Activated naive CD8-positive, alpha-beta T cell treated with anti-CD3 and anti-CD28 coated beads for 36 hours (primary cell): ENCODE measurements at places on chromosomes 16 and 17. TPM values are rescaled to one million over a fixed set of nuclear protein-coding genes. Genes with fewer than 3 reads are reported as not detected.
A peak's percentile ranks its signal among the peaks of the same experiment; 100 is the strongest.

ANKRD40 gene
- total RNA-seq = 39.5 TPM

GRCh38 chr17:52297230-52298010, 138.9 kb upstream of the CA10 start:
- no peak for DNase-seq

SBK1 gene
- 8.5 TPM for total RNA-seq

CCL14 gene
- not detected for total RNA-seq

KRTAP4-5 gene
- not detected for total RNA-seq

GRCh38 chr17:35046740-35047283, 16.7 kb downstream of the RFFL start:
- DNase-seq = peak; percentile 65

GRCh38 chr16:10182222-10183053, at the start of gene GRIN2A:
Gene GRIN2A, minus strand, starts transcription at chr16:10182428. Its CDS starts 2,017 bp downstream, at chr16:10180411.
- DNase-seq = no peak

- DNase-seq = peak; percentile 23
Observed at GRCh38 chr16:2090777-2091546, 43.2 kb downstream of the TSC2 start.

DNA sequence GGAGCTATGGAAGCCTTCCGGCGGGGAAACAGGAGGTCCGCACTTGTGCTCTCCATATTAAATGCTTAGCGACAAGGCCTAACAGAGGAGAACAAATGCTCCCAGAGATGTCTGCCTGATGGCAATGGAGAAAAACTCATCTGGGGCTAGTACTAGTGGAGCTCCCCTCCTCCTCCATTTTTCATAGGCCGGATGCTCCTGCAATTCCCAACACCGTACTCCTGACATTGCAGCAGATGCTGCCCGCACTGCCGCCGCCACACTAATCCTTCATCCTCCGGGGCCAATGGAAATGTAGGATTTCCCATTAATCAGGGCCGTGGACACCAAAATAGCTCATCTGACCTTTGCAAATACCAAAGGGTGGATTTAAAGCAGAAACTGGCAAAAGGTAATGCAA, 27.5 kb downstream of the TOM1L2 start:
- no peak for DNase-seq

EVPLL gene
- 0.39 TPM for total RNA-seq

HCFC1R1 gene
- 23.4 TPM for total RNA-seq

DNA sequence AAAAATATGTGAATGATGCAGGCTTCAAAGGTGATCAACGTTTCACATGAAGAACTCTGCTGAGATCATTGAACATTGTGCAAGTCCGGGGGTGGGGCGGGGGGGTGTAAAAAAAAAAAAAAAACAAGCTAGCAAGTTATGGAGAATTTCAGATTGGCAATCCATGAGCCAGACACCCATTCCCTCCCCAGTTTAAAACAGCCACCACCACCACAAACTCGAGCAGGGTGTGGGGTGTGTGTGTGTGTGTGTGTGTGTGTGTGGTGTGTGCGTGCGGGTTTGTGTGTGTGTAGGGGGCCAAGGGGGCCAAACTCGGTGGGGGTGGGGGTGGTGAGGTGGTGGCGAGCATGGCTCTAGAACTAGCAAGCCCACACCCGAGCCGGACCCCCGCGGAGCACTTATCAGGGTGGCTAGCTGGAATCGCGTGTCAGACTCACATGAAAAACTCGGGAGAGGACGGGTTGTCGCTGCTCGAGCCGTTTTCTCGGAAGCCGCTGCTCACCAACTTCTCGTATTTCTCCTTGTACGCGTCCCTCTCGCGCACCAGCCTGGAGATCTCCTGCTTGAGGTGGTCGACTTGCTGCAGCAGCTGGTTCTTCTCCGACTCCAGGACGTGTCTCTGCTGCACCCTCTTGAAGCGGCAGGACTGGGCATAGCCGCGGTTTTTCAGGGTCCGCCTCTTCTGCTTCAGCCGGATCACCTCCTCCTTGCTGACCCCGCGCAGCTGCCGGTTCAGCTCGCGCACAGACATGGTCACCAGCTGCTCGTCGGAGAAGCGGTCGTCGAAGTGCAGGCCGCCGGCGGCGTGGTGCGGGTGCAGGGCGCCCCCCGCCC, 2.0 kb downstream of the MAF start:
- no peak for DNase-seq

GRCh38 chr17:10116753-10117420, 81.5 kb downstream of the GAS7 start:
- no peak for DNase-seq

KRT33B gene
- total RNA-seq = not detected

CES5A gene
- total RNA-seq = not detected

TNK1 gene
- 5.0 TPM for total RNA-seq

GRCh38 chr17:55053855-55054254, 85.3 kb downstream of the STXBP4 start:
- no peak for DNase-seq
